ENCODE measurements at places on chromosomes 1 and 21. TPM values are rescaled to one million over a fixed set of nuclear protein-coding genes. Genes with fewer than 3 reads are reported as not detected.

SLC9A1 gene
- total RNA-seq = 39.5 TPM

IFNLR1 gene
- total RNA-seq = 3.0 TPM

UMODL1 gene
- total RNA-seq = 1.1 TPM

TFF3 gene
- not detected for total RNA-seq

PYHIN1 gene
- not detected for total RNA-seq
